Coronary artery (tissue), 2 donors: ENCODE measurements at places on chromosomes 16 and 17.

DNA sequence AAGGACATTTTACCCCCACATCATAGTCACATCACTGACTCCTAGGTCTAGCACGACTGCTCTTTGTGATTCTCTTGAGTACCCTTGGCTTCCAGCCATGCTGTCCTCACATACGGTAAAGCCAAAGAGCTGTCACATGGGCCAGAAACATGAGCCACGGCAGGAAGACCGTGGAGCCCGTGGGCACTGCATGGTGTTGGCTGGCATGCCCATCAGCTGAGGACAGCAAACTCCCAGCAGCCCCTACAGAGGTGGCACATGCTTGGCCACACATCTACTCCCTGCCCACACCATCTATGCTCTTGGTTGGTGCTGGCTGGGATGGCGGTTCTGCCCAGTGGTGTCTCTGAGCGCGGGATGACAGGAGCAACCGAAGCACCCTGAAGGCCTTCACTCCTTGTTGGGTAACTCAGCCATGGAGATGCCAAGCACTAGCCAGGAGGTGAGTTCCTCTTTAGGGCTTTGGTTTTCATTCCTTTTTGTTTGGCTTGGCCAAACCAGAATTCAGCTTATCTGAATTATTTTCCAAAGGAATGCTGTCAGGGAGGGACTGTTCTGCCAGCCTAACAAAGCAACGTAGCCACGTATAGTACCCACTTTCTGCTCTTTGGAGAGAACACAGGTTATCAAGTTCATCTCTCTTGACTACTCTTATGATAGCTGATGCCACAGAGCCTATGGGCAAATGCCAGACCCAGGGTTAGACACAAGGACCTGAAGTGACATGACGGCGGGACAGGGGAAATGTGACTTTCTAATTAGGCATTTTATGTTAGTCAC, 10.0 kb downstream of the TNFAIP1 start:
- DNase-seq, result no peak

DNA sequence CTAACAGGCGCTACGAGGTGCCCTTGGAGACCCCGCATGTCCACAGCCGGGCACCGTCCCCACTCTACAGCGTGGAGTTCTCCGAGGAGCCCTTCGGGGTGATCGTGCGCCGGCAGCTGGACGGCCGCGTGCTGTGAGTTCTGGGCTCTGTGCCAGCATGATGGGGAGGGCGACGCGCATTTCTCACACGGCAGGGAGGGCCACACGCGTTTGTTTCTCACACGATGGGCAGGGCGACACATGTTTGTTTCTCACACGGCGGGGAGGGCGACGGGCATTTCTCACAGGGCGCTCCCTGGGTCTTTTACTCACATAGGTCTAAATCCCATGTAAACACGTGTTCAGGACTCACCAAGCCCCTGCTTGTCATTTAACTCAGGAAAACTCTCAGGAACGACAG, 4.4 kb downstream of the GAA start:
- DNase-seq, result no peak

DNA sequence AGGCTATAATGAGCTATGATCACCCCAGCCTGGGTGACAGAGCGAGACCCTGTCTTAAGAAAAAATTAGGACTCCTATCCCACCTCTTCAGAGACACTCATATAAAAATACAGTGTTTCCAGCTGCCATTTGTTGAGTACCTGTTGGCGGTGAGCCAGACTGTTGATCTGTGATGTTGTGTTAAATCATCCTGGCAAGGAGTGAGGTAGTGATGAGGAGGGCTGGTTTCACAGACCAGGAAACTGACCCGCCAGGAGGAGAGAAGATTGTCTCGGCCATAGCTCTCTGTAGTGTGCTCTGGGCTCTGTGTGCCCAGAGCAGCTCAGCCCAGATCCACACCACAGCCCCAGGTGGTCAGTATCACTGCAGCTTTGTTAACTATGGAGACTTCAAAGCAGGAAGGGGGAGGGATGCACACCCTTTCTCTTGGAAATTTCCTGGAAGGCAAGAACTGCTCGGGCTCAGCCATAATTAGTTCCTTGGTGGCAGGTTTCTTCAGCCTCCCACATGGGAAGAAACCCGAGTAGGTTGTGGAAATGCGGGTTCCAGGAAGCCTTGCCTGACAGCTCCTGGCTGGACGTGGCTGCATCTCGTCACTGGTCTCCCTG, 343.0 kb downstream of the SNX29 start:
- DNase-seq, result no peak

DNA sequence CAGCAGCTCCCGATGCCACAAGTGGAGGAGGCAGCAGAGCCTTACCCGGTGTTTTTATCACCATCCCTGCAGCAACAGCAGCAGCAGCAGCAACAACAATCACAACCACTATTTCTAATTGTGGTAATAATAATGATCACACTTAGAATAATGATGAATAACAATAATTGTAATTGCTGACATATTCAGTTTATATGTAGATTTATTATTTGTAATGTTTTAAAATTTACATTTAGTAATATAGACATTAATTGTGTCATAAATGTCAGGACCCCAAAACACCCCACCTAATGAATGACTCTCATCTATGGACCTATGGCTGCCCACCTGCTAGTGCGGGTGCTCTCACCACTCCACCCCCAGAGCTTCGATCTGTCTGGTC, 170.0 kb downstream of the AHSP start:
- no peak for DNase-seq

DNA sequence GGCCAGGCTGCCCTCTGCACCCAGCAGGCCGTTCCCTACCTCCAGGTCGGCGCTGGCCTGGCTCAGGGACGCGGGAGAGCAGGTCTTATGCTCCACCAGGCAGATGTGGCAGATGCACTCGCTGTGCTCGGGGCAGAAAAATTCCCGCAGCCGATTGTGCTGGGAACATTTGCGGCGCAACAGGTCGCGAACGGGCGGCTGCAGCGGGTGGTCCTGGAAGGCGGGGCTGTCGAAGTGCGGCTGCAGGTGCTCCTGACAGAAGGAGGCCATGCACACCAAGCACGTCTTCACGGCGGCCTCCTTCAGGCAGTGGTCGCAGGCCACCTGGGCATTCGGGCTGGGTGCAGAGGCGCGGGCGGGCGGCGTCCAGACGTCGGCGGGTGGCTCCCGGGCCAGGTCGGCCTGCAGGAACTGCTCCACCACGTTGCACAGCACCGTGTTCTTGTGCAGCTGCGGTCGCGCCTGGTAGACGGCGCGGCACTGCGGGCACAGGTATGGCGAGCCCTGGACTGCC, 439 bp downstream of the TRIM25 start:
- DNase-seq, result no peak

DNA sequence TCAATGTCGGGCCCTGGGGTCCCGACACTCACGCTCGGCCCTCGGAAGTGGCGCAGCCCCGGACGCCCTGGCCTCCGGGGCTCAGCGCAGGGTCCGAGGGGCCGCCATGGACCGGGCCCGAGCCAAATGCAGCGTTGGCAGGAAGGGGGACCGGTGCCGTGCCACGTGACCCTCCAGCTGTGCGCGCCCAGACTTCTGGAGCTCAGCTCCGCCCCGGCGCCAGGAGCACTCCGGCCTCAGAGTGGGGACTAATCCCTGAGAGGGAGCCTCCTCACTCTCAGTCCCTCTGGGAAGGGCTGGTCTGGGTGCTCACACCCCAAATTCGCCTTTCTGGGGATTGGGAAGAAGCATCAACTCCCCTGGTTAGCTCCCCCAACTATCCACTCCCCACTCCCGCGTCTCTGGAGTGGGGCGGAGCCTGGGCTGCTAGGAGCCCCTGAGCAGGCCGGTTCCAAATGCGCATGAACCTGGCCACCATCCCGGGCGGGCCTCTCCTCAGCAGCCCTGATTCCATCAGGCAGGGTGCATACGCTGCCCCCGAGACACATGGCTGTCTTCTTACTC, at the start of gene B3GNT9:
TSS of gene B3GNT9 (minus strand) at position 166 of the 564 bp plus-strand sequence. CDS start 513 bp downstream, outside the sequence.
- peak; percentile 85 for DNase-seq

- no peak for DNase-seq
Measured at GRCh38 chr17:37092071-37092470, 143.3 kb downstream of the AATF start.

DNA sequence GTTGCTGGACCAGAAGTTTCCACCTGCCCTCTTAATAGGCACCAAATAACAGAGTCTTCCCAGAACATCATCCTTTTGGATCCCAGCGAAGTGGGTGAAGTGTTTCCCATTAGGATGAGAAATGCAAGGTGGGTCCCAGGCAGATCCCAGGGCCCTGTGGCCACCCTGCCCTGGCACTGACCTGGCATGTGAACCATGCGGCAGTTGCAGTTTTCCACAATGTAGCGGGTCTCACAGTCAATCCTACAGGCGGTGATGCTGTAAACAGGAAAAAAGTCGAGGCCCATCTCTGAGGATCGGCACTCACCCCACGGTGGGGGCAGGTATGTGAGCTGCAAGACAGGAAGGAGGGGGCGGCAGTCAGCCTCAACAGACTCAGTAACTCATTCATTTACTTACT, 36.4 kb downstream of the SPACA3 start:
- DNase-seq, result no peak

- DNase-seq, result no peak
Measured at GRCh38 chr16:23564575-23565363, 7.2 kb downstream of the UBFD1 start.

DNA sequence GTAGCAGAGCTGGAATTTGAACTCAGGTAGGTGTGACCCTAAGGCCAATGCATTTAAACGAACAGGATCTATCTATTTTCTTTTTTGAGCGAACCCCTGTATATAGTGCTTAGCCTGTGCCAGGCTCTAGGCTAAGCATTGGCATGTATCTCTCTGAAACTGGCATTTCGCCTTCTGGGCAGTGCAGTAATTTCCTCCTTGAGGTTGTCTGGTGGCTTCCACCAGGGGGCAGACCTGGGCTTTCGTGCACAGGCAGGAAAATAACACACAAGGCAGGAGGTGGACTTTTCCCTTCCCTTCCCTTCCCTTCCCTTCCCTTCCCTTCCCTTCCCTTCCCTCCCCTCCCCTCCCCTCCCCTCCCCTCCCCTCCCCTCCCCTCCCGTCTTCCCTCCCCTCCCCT, 34.4 kb upstream of the PRKCB start:
- no peak for DNase-seq

GRCh38 chr16:705431-706188, at the start of gene FBXL16:
Gene FBXL16, minus strand, starts transcription at chr16:705801. Its CDS starts 8,396 bp downstream, at chr16:697405.
- DNase-seq, result no peak

DNA sequence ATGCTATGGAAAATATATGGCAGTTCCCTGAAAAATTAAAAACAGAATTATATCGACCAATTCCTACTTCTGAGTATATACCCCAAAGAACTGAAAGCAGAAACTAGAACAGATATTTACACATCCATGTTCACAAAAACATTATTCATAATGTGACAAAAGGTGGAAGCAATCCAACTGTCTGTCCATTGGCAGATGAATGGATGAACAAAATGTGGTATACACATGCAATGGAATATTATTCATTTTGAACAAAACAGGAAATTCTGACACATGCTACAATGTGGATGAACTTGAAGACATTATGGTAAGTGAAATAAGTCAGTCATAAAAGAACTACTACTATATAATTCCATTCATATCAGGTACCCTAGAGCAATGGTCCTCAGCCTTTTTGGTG, 263.5 kb upstream of the AXIN2 start:
- DNase-seq, result no peak

GRCh38 chr17:47275245-47275984, 21.8 kb downstream of the ITGB3 start:
- peak; percentile 93 for DNase-seq

- DNase-seq, result no peak
Measured at GRCh38 chr17:78915872-78916632, 9.1 kb downstream of the TIMP2 start.

GRCh38 chr17:66791347-66791746, 43.6 kb upstream of the CACNG5 start:
- no peak for DNase-seq

DNA sequence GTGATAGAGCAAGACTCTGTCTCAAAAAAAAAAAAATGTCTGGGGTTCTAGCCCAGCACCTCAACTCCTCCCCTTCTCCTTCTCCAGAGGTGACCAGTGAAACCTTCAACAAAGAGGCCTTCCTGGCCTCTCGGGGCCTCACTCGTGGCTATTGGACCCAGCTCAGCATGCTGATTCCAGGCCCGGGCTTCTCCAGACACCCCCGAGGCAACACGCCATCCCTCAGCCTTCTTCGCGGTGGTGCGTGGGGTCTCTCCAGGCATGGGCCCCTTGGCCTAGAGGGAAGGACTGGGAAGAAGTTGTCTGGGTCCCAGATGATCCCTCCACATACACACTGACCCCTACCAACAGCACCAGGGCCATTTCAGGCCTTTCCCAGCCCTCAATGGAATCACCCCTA, 3.5 kb upstream of the CXCL16 start:
- DNase-seq, result no peak

GRCh38 chr16:77647726-77648125, 74.6 kb upstream of the NUDT7 start:
- no peak for DNase-seq

- DNase-seq, result no peak
Measured at GRCh38 chr17:4946312-4946976, 1.9 kb downstream of the PFN1 start.

DNA sequence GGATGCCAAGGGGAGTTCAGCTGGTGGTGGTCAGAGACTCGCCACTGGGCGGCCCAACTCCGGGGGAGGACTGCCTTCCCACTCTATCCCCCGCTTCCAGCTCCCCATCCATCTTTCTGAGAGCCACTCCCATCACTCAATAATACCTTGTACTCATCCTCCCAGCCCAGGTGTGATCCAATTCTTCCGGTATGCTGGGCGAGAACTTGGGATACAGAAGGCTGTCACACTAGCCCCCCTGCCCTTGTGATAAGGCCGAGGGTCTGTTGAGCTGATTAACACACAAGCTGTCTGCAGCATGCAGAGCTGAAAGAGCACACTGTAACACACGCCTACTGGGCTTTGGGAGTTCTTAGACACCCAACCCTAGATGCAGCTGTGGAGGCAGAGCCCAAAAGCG, 460.4 kb upstream of the EEF2KMT start:
- DNase-seq, result no peak

- DNase-seq, result no peak
Measured at GRCh38 chr17:3780986-3781385, 20.0 kb downstream of the ITGAE start.

- DNase-seq, result no peak
Measured at GRCh38 chr16:69775563-69775962, 13.4 kb downstream of the WWP2 start.

GRCh38 chr16:74083541-74083940, 213.1 kb upstream of the PSMD7 start:
- no peak for DNase-seq

- DNase-seq, result no peak
Measured at GRCh38 chr16:73997971-73998370, 298.6 kb upstream of the PSMD7 start.

GRCh38 chr16:68079626-68080344, 5.4 kb upstream of the NFATC3 start:
- DNase-seq, result peak; percentile 74

GRCh38 chr17:44095647-44096496, 25.3 kb downstream of the G6PC3 start:
- DNase-seq, result no peak

GRCh38 chr16:81521141-81521626, 76.6 kb downstream of the CMIP start:
- no peak for DNase-seq

GRCh38 chr16:17063201-17064139, 407.3 kb downstream of the XYLT1 start:
- no peak for DNase-seq

- DNase-seq, result no peak
Measured at GRCh38 chr17:70187383-70187782, 18.1 kb downstream of the KCNJ2 start.

- no peak for DNase-seq
Measured at GRCh38 chr16:70712942-70713341, 27.1 kb upstream of the MTSS2 start.

- no peak for DNase-seq
Measured at GRCh38 chr17:69763503-69763902, 311.5 kb upstream of the KCNJ16 start.

GRCh38 chr17:73256220-73256619, 5.5 kb downstream of the CPSF4L start:
- DNase-seq, result no peak
